Ammon's horn (tissue), 1 donor: ENCODE measurements at places on chromosomes 11 and 22.

DNA sequence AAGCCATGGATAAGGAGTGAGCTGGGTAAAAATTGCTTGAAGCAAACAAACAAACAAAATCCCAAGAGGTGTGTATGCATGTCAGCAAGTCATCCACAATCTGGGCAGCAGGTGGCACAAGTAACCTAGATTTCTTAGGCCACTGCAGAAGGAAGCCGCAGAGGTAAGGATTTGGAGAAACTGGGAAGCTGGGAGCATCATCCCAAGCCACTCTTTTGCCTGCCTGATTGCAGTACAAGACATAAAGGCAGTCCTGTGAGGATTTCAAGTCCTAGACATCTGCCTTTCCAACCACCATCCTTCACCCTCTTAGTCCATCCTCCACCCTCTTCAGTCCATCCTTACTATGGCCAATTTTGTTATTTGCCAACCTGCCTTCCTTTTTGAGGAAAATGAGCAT, 67.2 kb upstream of the BMAL1 start:
- DNase-seq = peak; percentile 84

- DNase-seq = no peak
Measured at GRCh38 chr22:45586651-45587405, 84.1 kb downstream of the FBLN1 start.

DNA sequence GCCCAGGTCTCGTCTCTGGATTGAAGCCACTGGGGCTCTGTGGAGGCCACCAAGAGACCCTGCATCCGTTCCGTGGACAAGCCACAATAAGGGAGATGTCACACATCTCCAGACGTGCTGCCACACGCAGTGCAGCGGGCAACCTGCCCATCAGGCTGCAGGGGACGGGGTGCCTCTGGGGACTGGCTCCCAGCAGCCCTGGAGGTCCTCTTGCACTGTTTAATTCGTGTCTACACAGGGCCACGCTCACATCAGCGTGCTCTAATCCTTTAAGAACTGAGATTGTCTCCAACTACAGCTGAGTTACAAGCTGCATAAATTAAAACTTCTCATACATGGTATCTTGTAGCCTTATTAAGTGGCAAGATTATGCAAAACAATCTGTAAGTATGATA, 1232.2 kb downstream of the BRD1 start:
- no peak for DNase-seq

- DNase-seq = no peak
Measured at GRCh38 chr11:12430351-12430750, 53.0 kb downstream of the PARVA start.

- DNase-seq = no peak
Measured at GRCh38 chr11:12762696-12763324, 88.6 kb downstream of the TEAD1 start.

- no peak for DNase-seq
Measured at GRCh38 chr11:102188488-102188887, 78.2 kb downstream of the YAP1 start.

GRCh38 chr22:19855504-19856409, 1.1 kb upstream of the GNB1L start:
- peak; percentile 39 for DNase-seq

GRCh38 chr11:95232666-95233065, 1.7 kb upstream of the SESN3 start:
- DNase-seq = no peak

DNA sequence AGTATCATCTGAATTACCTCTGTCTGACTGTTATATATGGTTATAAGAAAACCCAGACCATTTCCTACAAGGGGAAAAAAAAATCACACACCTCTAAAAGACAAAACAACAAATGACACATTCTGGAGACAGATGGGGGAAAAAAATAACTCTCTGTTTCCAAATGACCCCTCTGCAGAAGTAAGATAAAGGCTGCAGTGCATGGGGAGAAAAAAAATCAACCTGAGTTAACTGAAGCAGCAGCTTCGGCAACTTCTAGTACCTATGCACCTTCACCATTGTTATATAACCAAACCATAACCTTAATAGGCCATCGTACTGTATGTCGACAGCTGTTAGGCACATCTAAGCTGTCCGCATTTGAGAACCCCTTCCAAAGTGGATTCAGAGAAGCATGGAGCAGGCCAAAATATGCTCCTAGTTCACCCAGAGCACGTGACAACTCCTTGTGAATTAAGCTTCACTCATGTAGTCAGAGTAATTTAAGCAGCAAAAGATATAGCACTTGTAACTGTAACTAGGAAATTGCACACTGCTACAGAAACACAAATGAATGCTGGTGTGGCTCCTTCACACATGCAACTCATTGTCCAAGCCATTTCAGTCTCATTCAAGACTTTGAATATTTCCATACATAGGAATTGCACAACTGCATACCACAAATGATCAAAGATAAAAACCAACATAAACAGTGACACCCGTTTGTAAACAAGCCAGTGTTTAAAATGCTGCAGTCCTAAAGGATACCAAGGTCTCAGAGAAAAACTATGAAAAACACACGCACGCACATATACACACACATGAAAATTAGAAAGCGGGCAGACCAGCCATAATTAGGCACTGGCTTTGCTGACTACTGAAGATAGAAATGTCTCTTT, 2.7 kb downstream of the SIK3 start:
- DNase-seq = no peak

- no peak for DNase-seq
Measured at GRCh38 chr11:68688881-68689280, 4.5 kb downstream of the GAL start.

DNA sequence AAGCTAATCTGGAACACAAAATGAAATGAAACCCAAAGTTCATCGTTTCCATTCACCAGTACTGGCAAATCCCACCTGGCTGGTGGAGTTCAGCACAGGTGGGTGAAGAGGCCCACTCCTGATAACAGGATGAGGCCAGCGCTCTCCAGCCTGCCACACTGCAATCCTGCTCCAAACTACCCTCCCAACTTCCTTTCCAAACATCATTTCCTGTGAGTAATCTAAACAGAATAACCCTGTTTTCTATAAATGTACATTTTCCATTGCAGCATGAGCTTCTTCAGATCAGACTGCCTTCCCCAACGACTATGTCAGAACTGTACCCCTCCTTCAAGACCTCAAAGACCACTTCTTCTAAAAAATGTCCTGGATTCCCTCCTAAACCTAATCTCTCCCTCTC, 15.9 kb upstream of the NFRKB start:
- no peak for DNase-seq

GRCh38 chr22:44526779-44527126, 28.7 kb upstream of the RTL6 start:
- no peak for DNase-seq

DNA sequence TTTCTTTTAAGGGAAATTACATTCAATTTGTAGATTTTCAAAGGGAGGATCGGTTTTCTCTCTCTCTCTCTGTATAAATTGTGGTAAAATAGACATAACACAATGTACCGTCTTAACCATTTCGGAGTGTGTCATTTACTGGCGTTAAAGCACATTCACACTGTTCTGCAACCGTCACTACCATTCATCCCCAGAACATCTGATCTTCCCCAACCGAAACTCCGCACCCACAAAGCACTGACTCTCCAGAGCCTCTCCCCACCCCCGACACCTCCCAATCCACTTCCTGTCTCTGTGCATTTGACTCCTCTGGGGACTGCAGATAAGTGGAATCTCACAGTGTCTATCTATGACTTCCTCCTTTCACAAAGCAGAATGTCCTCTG, 15.9 kb upstream of the GRAMD4 start:
- peak; percentile 75 for DNase-seq

DNA sequence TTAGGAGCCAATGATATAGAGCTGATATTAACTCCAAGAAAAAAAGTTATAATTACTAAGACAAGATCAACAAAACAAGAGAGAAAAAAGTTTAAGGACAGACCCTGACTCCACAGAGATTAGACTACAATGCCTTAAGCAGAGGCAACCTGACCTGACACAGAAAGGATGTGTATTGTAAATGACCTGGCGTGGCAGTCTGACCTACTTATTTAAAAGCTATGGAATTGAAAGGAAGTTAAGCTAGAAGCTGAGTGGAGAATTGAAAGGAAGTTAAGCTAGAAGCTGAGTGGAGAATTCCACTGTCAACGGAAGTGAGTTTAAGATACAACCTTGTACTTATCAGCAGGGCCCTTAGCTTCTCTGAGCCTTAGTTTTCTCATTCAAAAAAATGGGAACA, 885.4 kb downstream of the OPCML start:
- DNase-seq = no peak

- no peak for DNase-seq
Measured at GRCh38 chr22:33300165-33300564, 242.0 kb upstream of the SYN3 start.

- DNase-seq = peak; percentile 58
Measured at GRCh38 chr11:80727315-80727714, 1286.5 kb upstream of the TENM4 start.

DNA sequence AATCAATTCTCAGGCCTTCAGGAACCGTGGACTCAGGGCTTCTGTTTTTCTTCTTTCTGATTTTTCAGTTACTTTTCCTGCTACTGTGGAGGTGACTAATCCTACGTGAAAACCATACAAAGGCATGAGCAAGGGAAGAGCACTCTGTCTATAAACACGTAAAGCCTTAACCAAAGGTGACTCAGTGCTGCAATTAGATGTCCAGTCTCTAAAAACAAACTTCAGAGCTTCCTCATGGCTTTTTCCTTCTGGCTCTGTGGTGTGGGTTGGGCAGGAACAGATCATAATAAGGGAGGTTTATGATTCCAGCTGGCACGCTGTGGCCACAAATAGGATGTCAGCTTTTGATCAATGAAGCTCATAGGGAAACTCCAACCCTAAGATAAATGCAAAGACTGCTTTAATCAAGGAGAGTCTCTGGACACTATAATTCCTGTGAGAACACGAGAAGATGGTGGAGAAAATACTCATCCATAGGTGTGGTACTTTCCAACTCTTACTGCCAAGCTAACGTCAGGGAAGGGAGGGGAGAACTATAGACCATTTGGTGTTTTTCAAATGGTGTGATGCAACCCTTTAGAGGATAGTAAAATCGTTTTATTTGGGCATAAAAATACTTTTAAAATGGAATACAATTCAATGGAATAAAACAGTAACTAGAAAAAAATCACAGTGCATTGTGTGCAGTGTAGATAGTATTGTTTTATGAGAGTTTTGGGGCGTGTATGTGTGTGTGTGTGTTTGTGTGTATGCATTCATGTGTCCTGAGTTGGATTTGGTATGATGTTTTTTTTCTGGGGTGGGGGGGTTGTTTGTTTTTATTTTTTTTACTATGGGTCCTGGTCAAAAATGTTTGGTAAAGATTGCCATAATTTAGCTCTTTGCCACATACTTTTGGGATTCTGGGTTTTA, at the start of gene NXPE2:
TSS of gene NXPE2 (plus strand) at position 403 of the 912 bp plus-strand sequence. CDS start at position 452, 49 bp downstream.
- no peak for DNase-seq

DNA sequence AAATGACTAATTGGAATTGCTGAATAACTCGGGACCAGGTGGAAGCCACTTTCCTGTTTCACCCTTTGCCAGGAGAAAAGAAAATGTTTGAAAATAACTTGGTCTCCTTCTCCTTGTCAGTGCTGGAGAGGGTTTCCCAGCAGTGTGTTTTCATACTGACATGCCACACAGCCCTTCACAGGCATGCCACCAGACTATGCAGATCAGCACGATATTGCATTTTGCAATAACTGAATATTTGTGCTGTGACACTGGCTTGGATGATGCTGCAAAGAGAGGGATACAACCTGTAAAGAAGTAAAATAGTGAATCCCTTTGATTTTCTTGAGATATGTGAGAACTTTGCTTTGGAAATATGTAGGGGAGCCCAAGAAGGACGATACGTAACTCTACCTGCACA, 200.0 kb upstream of the NAV2 start:
- DNase-seq = no peak

DNA sequence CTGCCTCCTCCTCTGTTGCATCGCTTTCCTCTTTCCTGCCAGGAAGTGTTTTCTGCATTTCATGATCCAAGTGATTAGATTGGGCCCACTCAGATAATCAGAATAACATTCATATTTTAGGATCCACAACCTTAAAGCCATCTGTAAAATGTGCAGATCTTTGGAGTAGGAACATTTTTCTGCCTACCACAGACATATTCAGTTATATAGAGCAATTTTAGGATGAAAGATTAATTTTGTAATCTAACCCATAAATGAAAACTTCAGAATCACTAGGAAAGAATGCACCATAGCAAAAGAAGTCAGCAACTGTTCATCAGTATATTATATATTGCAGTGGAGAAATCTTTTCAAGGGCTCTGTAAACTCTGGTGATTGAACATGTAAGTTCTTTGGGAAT, 659.9 kb upstream of the LUZP2 start:
- DNase-seq = no peak

DNA sequence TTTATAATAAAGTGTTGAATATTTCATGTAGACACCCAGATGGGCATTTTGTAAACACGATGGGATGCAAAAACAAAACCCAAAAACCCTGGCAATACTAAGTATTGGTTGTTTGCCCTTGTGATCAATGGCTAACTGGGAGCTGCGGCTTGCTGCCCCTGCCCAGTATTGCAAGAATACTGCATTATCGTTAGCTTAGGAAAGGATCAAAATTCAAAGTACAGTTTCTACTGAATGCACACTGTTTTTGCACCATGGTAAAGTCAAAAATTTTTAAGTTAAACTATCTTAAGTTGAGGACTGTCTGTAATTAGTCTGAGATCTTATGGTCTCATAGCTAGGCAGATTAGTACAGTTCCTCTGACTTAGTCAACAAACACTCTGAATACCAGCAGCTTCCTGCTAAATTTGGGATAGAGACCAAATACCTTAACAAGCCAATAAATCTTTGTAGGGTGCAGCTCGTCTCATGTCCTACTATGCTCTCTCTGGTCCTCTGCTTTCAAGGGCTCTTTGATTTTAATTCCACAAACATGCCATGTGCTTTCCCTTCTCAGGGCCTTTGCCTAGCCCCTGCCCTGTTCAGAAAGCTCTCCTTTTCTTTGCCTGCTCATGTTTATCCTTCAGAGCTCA, 4.0 kb downstream of the CCDC90B start:
- no peak for DNase-seq

GRCh38 chr11:44840085-44840478, 110.6 kb downstream of the TP53I11 start:
- DNase-seq = no peak

DNA sequence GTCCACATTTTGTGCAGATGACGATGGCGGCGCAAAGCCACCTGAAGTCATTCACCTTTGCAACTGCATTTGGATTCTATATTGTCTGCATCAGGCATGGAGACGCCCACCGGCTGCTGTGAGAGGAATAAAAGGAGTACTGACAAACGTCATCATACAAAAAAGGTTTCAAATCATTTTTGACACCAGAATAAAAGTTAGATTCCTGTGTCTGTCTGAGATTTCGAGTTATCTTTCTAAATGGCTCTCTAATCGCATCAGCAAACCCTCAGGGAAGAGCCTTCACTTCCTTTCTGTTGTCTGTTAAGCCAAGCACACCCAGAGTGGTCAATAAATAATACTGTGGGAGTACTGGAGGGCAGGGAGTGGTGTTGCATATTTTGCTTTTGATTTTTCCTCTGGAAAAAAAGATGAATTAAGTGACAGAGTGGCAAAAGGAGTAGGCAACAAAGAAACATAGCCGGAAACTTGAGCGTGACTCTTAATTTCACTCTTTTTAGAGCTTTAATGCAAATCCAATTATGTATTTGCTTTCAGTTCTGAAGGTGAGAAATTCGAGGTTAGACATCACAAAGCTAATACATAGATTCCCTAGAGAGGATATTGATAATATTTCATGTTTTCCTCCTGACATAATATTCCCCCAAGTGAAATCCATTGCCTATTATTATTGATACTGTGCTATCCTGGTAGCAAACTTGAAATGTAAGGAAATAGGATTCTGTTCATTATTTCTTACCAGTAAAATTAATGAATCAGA, 150.8 kb upstream of the MTMR2 start:
- no peak for DNase-seq
